T-helper 17 cell (primary cell): ENCODE measurements at places on chromosomes 11 and 22.

DNA sequence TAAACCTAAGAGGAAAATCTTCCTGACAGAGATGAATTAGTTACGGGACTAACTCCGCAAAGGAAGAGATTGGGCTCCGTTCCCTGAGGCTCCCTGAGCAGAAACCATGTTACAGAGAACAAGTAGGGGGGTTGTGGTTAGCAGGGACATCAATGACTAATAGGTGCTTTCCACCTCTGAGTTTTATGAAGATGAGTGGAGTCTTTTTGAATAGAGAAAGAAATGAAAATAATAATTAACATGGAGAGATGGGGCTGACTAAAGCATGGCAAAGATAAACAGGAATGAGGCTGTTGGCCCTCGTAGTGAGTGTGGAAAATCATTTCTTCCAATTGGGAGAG lies 47.5 kb upstream of the PICALM start:
- no peak for DNase-seq

GRCh38 chr11:57240757-57241156 lies 3.7 kb upstream of the APLNR start:
- DNase-seq: no peak

DNA sequence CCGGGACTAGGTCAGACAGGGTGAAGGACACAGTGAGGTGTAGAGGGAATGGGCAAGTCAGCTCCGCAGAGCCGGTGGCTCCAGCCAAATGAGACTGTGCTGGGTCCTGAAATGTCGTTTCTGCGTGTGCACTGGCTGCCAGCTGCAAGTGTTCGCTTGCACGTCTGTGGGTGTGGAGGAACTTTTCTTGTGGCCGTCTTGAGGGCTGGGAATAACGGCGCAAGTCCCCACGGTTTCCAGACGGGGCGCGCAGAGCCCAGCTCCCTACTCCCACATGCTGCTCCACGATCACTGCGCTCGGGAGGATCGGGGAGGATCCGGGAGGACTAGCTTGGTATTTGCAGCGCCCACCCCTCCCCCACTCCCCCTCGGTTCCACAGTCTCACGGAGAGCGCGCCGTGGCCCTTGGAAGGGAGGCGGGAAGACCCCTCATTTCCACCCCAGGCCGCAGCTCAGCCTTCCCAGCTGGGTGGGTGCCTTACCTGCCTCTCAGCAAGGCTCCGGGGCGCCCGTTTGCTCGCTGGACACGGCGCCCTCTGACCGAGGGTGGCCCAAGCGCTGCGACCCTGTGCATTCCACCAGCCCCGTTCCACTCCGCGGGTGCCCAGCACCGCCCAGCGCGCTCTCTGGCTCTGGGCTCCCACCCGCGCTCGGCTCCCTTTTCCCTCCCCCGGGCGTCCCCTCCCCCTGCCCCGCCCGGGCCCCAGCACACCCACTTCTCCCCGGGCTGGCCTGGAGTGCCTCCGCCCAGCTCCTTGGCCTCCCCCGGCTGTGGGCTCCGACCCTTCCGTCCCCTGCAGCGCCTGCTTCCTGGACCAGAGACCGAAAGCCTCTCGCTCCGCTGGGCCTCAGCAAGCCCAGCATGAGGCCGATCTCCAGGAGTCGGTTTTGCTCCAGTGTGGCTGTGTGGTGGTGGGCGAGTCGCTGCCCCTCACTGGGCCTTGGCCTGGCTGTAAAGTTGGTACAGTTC lies at the start of gene KCNE3:
Gene KCNE3, minus strand, starts transcription at position 634 of the 970 bp plus-strand sequence. CDS start 9,986 bp downstream, outside the sequence.
- DNase-seq: no peak

DNA sequence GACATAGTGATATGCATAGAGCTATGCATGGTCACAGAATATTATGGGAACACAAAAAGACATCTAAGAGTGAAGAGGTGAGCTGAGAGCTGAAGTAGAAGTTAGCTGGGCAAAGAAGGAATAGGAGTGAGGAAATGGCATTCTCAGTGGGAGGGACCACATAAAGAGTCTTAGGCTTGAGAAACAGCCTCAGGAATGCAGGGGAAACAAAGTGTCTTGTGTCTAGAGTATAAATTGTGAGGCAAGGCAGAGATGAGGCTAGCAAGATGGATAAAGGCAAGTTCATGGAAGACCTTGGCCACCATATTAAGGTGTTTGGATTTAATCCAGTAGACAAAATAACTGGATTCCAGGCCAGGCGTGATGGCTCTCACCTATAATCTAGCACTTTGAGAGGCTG lies 40.6 kb upstream of the CRTAM start:
- no peak for DNase-seq

- no peak for DNase-seq
These were observed 25.4 kb downstream of the TENM4 start for GRCh38 chr11:79415411-79415810.

- no peak for DNase-seq
These were observed 22.7 kb downstream of the NCAM1 start for GRCh38 chr11:112983887-112984286.

DNA sequence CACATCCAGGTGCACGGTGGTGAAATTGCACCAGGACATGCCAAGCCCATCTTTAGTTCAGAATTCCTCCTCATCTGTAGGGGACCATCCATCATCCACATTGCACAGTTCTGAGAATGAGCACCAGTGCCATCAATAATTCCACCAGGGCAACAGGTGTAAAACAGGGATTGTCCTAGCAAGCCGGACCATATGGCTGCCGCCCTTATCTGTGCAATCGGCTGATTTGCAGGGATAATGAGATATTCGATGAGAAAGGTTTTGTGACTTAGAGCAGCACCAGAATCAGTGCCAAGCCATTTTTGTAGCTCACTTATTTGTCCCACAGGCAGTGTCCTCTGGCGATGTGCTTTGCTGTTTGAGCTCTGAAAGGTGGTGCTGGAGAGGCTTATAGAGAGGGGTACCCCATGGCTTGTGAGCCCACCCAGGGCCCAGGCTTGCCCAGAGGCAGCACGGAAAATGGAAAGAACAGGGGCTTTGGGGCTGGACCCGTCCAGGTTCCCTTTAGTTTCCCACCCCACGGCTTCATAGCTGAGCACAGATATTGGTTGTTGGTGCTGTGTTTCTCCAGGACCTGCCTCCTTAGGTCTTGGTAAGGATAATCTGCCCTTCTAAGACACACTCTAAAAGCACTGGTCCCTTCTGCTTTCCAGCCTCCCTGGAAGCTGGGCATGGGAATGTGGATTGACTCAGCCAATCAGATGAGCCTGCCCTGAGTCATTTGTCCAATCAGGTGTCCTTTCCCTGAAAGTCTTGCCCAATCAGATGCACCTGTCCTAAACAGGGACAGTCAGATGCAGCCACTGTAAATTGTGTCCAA lies 84.0 kb upstream of the SHANK2 start:
- DNase-seq: no peak

- no peak for DNase-seq
These were observed 36.8 kb downstream of the OR10A6 start for GRCh38 chr11:7894251-7894650.

DNA sequence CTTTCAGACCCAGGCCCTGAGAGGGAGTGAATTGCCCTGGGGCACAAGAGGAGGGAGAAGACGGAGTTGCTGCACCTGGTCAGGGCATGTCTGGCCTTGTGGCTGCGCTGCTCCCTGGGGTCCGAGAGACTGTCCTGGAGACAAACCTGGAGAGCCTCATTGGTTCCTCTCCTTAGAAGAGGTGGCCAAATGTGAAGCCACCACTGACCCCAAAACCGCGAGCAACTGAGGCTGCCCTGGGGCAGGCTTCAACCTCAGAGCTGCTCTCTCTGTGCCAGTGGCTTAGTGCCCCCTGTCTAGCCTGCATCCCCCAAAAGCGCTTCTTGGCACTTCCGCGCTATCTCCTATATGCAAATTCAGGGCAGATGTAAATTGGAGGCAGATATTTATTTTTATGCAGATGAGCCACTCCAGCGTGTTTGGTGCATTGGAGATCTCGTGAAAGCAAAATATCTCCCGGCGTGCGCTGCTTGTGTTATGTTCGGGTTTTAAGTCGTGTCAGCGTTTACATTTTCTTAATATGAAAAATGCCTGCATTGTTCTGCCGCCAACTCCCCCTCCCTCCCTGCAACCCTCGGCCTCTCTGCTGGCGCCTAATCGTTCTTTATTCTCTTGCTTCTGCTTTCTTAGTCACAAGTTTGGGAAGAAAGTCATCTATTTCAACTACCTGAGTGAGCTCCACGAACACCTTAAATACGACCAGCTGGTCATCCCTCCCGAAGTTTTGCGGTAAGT lies 69.5 kb downstream of the ARHGAP8 start:
- DNase-seq: no peak

DNA sequence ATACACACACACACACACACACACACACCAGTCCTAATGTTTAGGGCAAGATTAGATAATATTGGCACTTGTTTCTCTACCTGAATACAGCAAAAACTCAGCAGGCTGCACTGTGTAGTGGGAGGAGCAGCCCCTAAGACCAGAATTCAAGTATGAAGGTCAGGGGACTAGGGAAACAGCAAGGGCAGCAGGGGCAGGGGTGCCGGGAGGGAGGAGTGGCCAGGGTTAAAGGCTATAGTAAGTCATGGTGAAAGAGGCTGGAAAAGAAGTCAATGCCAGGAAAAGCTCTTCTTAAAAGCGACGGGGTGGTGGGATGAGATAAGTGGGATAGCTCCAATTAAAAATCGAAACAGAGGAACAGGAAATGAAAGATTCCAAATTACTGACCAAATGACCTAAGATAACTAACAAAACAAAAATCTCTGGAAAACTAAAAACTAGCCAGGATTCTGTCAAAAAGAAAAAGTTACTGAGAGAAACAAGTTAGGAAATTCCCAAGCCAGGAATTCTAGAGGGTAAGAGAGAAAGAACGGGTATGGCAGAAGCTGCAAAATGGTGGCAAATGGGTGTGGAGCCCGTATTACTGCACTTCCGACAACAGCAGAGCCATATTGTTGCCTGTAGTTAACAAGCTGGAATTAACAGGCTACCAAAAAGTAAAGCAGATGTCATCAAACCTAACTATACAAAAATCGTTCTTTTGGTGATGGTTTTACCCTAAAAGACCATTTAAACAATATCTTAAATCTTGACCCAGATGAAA lies 1.3 kb downstream of the ASCL3 start:
- DNase-seq: no peak

DNA sequence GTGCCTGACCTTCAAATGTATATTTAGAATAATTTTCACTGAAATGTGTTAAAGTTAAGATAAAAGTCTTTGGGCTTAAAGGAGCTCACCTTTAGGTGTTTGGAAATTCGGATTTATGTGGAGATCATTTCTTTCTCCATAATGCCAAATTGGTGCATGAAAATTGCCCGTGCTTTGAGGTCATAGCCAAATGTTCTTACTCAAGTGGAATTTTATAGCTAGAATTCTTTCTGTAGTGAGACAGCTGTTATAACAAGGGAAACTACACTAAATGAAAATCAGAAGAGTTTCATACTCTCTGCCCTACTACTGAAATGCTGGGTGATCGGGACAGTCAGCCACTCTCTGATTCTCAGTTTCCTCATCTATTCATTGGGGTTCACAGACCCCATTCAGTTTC lies 89.5 kb upstream of the DBX1 start:
- DNase-seq: no peak

DNA sequence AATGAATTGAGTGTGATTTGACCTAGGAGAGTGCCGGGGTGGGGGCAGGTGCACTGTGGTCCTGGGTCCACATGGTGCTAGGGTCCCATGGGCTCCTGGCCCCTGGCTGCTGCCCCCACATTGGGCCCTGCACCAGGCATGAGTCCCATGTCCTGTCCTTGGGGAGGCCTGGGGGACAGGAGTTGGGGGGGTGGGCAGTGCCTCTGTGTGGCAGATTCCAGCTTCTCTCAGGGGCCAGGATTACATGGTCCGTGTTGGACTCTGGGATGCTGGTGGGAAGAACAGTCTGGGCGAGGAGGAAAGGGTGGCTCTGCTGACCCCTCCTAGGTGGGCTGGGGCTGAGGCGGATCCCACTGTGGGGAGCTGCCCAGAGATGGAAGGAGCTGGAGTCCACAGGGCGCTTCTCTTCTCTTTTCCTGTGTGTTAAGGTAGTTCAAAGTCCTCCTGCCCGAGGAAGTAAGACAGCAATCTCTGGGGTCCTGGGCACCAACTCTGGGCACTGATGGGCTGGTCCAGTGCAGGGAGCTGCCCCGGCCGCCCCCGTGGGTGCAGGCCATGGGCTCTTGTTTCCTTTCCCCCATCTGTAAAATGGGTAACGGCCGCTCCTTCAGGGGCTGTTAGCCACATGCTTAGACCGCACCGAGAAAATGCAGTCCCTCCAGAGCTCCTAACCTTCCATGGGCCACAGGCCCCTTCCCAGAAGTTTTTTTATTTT lies 19.8 kb downstream of the KCNQ1 start:
- no peak for DNase-seq

DNA sequence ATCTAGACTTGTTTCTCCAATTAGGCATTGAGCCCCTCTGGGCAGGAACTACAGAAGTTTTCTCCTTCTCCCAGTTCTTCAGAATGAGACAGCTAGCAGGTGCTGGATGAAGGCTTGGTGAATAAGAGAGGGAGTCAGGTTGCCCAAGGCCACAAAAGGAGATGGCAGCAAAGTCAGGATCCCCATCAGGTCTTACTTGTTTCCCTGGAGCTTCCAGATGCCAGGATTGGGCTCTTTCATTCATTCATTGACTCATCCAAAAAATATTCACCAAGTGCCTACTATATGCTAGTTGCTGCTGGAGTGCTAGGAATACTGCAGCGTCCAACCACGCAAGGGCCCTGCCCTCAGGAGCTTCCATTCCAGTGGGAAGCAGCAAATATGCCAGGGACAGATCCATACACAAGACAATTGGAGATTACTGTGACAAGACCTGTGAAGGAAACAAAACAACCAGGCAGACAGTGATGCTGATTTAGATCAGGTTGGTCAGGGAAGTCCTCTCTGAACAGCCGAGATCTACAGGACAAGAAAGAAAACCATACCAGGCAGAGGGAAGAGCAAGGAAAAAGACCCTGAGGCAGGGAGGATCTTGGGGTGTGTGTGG lies 24.6 kb upstream of the LMO1 start:
- no peak for DNase-seq

DNA sequence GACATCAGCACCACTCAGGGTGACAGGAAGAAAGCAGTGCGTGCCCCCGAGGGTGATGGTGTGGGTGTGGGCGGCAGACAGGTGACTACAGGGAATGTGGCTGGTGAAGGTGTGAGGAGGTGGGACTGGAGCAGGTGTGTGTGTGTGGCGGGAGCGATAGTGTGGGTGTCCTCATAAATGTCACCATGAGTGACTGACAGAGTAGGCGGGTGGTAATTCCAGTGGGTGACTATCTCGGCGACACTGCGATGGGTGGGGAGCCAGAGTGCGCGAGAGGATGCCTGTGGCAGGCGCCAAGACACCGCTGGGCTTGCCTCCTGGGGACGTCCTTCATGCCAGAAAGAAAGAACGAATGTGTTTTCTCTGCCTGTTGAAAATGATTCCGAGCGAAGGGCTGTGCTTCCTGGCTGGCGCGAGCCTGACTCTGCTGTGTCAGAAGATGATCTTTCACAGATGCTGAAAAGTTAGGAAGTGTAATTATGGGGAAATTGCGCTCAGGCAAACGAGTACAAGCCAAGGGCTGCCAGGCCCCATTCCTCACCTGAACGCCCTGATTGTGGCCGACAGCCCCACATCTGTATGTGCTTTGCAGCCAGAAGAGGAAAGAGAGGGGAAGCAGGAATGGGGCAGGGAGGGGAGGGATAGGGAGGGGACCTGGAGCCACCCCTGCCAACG lies 98.8 kb upstream of the CD82 start:
- DNase-seq: no peak

DNA sequence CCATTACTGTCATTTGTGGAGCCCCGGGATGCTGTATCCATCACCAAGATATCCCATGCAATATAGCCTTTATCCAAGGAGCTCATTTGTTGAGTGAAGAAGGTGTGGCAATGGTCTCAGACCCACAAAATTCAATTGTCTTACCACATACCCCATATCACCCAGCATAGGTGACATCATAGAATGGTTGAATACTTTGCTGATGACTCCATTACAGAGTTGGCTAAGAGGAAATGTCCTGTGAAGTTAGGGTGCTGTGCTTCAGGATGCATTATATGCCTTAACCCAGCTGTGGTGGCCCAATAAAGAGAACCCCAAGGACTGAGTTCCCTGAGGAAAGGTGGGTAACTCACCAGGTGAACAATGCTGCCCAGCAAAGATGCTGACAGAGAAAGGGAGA lies 113.7 kb downstream of the EFCAB6 start:
- DNase-seq: no peak
